Esophagus squamous epithelium (tissue), 5 donors: ENCODE measurements at places on chromosomes 7 and 10. TPM values are rescaled to one million over a fixed set of nuclear protein-coding genes. Genes with fewer than 3 reads are reported as not detected.

GRCh38 chr7:87507446-87507845 lies 32.0 kb upstream of the ABCB4 start:
- DNase-seq, result no peak
- no peaks in the 10 kb centered on the region for H3K36me3 ChIP-seq
- no peak overlapping the region for H3K4me3 ChIP-seq
- H3K27ac ChIP-seq, result no peak overlapping the region
- H3K27me3 ChIP-seq, result no peaks in the 10 kb centered on the region

DNA sequence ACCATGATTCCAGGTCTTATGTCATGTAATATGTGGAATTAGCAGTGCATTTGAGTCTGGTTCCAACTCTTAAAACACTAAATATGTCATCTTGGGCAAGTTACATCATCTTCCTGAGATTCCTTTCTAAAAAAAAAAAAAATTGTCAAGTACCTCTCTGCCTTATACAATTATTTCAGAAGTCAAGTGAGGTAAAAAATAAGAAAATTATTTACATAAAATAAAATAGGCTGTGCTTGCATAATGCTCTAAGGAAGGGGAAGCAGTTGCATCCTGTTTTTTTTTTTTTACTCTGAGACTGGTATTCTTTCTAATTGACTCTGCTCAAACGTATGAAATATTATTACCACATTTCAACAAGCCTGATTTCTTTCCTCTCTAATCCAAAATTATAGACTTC lies 55.1 kb upstream of the SEMA3A start:
- H3K4me3 ChIP-seq, result no peak overlapping the region
- H3K4me1 ChIP-seq, result no peaks in the 10 kb centered on the region
- DNase-seq, result no peak
- no peak overlapping the region for H3K27ac ChIP-seq

GRCh38 chr10:32964270-32964669 lies 6.2 kb upstream of the ITGB1 start:
- no peaks in the 10 kb centered on the region for H3K36me3 ChIP-seq
- H3K27ac ChIP-seq, result no peak overlapping the region
- H3K4me3 ChIP-seq, result no peak overlapping the region
- no peak for DNase-seq

GRCh38 chr7:47885309-47885986 lies 62.8 kb downstream of the PKD1L1 start:
- H3K36me3 ChIP-seq, result no peaks in the 10 kb centered on the region
- H3K27me3 ChIP-seq, result no peaks in the 10 kb centered on the region
- no peak overlapping the region for H3K27ac ChIP-seq
- no peaks in the 10 kb centered on the region for H3K4me1 ChIP-seq
- no peak overlapping the region for H3K4me3 ChIP-seq

DNA sequence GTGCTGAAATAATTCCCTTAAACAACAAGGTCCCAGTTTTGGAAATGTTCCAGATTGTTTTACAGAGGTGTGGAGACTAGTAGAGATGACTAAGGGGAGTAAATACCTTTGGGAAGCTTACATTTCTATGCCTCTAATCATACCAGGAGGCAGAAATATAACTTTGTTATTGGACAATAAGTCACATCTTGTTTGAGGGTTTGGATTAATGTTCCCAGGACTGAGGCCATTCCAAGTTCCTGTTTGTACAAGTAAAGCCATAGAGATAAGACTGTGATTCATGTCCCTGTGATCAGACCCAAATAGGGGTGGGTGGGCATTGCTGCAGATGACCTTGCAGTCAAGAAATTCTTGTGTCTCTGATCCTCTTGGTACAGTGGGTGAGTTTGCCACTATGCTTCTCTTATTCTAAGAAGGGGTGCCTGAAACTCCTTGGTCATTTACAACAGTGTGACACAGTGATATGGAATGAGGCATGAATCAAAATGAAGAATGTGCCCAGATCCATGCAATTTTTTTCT lies 508.3 kb downstream of the SORCS3 start:
- no peak overlapping the region for H3K4me3 ChIP-seq
- no peaks in the 10 kb centered on the region for H3K4me1 ChIP-seq
- H3K36me3 ChIP-seq, result no peaks in the 10 kb centered on the region
- H3K27me3 ChIP-seq, result no peaks in the 10 kb centered on the region
- DNase-seq, result no peak
- no peak overlapping the region for H3K27ac ChIP-seq

DNA sequence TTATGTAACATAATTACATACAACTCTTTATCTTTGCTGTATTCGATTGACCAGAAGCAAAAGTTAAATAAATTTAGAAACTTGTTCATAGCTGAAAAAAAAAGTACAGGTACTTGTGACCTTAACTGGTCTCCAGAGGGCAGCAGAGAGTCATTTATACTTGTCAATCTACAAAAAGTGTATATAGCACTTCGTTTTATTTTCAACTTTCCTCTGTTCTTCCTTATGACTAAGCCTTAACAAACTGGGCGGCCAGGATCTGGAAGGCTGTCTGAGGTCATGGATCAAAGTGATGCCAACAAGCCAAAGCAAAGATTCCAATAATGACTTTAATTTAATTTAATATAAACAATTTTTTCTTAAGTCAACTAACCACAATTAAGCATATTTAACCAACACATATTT lies 29.8 kb downstream of the C10orf67 start:
- H3K27ac ChIP-seq, result no peak overlapping the region
- DNase-seq, result no peak
- peaks cover 4% of the 10 kb centered on the region for H3K4me1 ChIP-seq
- no peaks in the 10 kb centered on the region for H3K36me3 ChIP-seq

GRCh38 chr10:89138755-89139490 lies 68.2 kb downstream of the CH25H start:
- no peak overlapping the region for H3K4me3 ChIP-seq
- no peaks in the 10 kb centered on the region for H3K4me1 ChIP-seq
- H3K27ac ChIP-seq, result no peak overlapping the region
- H3K36me3 ChIP-seq, result no peaks in the 10 kb centered on the region
- DNase-seq, result no peak
- H3K27me3 ChIP-seq, result no peaks in the 10 kb centered on the region

- H3K4me1 ChIP-seq, result no peaks in the 10 kb centered on the region
- no peaks in the 10 kb centered on the region for H3K36me3 ChIP-seq
- DNase-seq, result no peak
- H3K27ac ChIP-seq, result no peak overlapping the region
- no peaks in the 10 kb centered on the region for H3K27me3 ChIP-seq
- no peak overlapping the region for H3K4me3 ChIP-seq
These were observed 51.6 kb upstream of the PAX2 start for GRCh38 chr10:100693821-100694220.

DNA sequence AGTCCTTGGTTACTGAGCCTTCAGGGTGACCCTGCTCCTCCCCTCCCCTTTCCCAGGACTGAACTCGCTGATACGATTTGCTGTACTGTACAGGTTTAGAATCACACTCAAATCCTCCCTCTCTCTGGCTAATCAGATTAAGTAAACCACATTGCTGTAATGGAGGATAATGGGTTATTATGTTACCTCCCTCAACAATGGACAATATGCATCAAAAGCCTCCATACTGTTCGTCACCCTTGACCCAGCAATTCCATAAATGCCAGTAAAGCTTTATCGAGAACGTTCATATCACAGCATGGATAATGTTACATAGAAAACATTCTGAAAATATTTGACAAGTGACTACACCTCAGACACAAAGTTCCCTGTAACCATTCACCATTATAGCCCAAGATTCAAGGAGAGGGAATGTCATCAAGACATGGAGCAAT lies 61.7 kb downstream of the FAM107B start:
- no peak for DNase-seq
- H3K4me3 ChIP-seq, result no peak overlapping the region
- H3K36me3 ChIP-seq, result no peaks in the 10 kb centered on the region
- H3K4me1 ChIP-seq, result no peaks in the 10 kb centered on the region
- no peaks in the 10 kb centered on the region for H3K27me3 ChIP-seq
- no peak overlapping the region for H3K27ac ChIP-seq

GRCh38 chr10:49734676-49735075 lies 27.4 kb downstream of the OGDHL start:
- H3K27ac ChIP-seq, result no peak overlapping the region
- no peaks in the 10 kb centered on the region for H3K36me3 ChIP-seq
- H3K27me3 ChIP-seq, result no peaks in the 10 kb centered on the region
- H3K4me1 ChIP-seq, result no peaks in the 10 kb centered on the region
- DNase-seq, result no peak
- no peak overlapping the region for H3K4me3 ChIP-seq

- no peaks in the 10 kb centered on the region for H3K4me1 ChIP-seq
- DNase-seq, result no peak
- no peak overlapping the region for H3K4me3 ChIP-seq
These were observed 4.6 kb upstream of the USP6NL start for GRCh38 chr10:11616021-11616420.

DNA sequence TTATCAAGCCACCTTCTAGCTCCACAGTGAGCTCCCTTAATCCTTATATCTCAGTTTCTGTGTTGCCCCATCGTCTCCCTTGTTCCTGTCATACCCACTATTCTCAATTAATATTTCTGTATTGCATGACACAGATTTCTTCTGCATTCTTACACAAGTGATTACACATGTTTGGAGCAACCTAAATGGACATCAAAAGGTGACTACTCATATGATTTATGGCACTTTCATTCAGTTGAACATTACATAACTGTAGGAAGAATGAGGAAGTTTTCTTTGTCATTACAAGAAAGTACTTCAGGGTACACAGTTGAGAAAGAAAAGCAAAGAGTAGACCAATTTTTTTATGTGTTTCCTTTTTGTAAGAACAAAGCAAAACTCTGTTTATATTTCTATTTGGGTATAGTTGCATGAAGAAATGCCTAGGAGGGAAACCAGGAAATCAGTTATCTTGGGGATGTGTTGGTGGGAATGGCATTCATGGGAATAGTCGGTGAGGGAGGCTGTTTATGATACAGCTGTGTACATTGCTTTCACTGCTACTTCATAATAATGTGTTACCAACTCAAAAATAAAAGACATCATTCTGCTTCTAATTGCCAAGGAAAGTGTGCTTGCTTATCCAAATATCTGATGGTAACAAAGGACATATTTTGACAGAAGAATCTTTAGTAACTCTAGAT lies 23.6 kb upstream of the PRSS37 start:
- no peaks in the 10 kb centered on the region for H3K27me3 ChIP-seq
- H3K27ac ChIP-seq, result no peak overlapping the region
- no peaks in the 10 kb centered on the region for H3K4me1 ChIP-seq
- DNase-seq, result no peak
- H3K36me3 ChIP-seq, result no peaks in the 10 kb centered on the region

- H3K4me3 ChIP-seq, result no peak overlapping the region
- H3K27ac ChIP-seq, result no peak overlapping the region
- no peaks in the 10 kb centered on the region for H3K36me3 ChIP-seq
- no peaks in the 10 kb centered on the region for H3K4me1 ChIP-seq
- H3K27me3 ChIP-seq, result no peaks in the 10 kb centered on the region
These were observed 10.3 kb upstream of the GLI3 start for GRCh38 chr7:42247301-42247700.

- H3K36me3 ChIP-seq, result no peaks in the 10 kb centered on the region
- H3K27ac ChIP-seq, result no peak overlapping the region
- H3K27me3 ChIP-seq, result no peaks in the 10 kb centered on the region
- no peak overlapping the region for H3K4me3 ChIP-seq
These were observed 35.1 kb upstream of the ZNRF2 start for GRCh38 chr7:30249316-30249715.

SDK1 gene
- 4.1 TPM for total RNA-seq

CHAT gene
- total RNA-seq, result not detected

LIPJ gene
- 0.19 TPM for total RNA-seq

ADARB2 gene
- 3.5 TPM for total RNA-seq

TRIM50 gene
- total RNA-seq, result not detected
